ENCODE measurements at places on chromosomes 11 and 22. TPM values are rescaled to one million over a fixed set of nuclear protein-coding genes. Genes with fewer than 3 reads are reported as not detected.

KCNA4 gene
- not detected for total RNA-seq

APOA1 gene
- total RNA-seq, result not detected

KMT2A gene
- 55.8 TPM for total RNA-seq

CD44 gene
- total RNA-seq, result 428 TPM

DNA sequence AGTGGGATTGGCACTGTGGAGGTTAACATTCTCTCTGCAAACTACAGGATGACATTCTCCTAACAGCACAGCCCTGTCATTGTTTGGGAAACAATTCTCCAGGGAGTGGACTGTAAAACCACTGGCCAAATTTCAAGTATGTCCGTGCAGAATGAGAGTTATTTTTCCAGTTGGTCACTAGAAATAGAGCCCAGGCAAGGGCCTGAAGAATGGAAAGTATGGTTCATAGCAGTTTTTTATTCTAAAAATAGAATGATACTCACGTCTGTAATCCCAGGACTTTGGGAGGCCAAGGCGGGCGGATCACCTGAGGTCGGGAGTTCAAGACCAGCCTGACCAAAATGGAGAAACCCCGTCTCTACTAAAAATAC lies 39.0 kb upstream of the CD44 start:
- H3K27me3 ChIP-seq, result no peaks in the 10 kb centered on the region
- H3K36me3 ChIP-seq, result peaks cover 3% of the 10 kb centered on the region
- H3K4me1 ChIP-seq, result peaks cover 20% of the 10 kb centered on the region
- H3K4me3 ChIP-seq, result no peak overlapping the region
- no peak overlapping the region for H3K27ac ChIP-seq
- DNase-seq, result no peak

DNA sequence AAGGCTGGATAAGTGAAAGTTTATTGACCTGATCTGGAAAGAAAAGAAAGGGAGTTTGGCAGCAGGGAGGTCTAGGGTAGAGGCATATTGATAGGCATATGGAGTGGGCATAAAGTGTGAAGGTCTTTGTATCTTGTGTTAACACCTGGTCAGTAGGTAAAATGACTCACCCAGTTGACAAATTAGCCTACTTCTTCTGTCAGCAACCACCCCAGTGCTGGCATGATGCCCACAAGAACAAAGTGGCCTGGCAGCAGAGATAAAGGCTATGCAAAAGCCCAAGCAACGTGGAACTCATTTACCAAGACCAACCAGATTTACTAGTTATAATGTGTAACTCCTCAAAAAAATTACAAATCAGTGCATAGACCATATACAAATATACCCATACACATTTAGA lies 4.9 kb downstream of the OR10A3 start:
- H3K27me3 ChIP-seq, result peaks cover 26% of the 10 kb centered on the region
- no peak overlapping the region for H3K27ac ChIP-seq
- no peak overlapping the region for H3K4me3 ChIP-seq
- H3K36me3 ChIP-seq, result no peaks in the 10 kb centered on the region

- DNase-seq, result no peak
- no peak overlapping the region for H3K27ac ChIP-seq
- no peaks in the 10 kb centered on the region for H3K4me1 ChIP-seq
- H3K4me3 ChIP-seq, result no peak overlapping the region
These were observed 4.1 kb upstream of the RFPL1 start for GRCh38 chr22:29434288-29434687.

- DNase-seq, result no peak
- no peak overlapping the region for H3K27ac ChIP-seq
- H3K4me3 ChIP-seq, result no peak overlapping the region
- no peaks in the 10 kb centered on the region for H3K4me1 ChIP-seq
- no peaks in the 10 kb centered on the region for H3K36me3 ChIP-seq
These were observed 97.7 kb upstream of the FGF3 start for GRCh38 chr11:69916806-69917387.

DNA sequence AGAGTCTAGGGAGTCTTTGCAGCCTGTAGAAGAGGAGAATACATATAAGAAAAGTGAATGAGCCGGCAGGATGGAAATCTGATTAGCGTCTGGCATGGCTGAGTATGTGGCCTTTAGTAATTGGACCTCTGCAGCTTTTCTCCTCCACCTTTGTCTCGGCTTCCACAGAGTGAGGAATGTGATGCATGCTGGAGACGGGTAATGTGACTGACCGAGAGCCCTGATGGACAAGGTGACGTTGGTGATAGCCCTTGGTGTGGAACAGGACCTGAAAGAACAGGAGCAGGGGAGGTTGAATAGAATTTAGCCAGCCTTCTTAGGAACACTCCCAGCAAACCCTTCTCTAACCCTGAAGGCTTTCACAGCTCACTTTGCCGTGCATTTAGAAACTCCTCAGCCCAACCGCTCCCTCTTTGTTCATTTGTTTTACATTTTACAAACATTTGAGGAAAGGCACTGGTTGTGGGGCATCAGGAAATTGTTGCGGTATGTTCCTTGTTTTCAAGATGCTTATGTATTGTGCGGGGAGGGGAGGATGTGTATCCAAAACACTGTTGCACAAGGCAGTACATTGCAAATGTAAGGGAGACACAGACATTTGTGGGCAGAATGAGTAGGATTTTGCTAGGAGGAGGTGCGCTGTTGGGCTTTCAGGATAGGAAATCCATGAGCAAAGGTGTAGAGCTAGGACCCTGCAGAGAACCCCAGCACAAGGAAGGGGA lies 6.9 kb downstream of the GTPBP1 start:
- no peaks in the 10 kb centered on the region for H3K27me3 ChIP-seq
- H3K4me3 ChIP-seq, result no peak overlapping the region
